Activated CD8-positive, alpha-beta memory T cell treated with anti-CD3 and anti-CD28 coated beads for 48 hours (primary cell): ENCODE measurements at places on chromosomes 5 and 9.

DNA sequence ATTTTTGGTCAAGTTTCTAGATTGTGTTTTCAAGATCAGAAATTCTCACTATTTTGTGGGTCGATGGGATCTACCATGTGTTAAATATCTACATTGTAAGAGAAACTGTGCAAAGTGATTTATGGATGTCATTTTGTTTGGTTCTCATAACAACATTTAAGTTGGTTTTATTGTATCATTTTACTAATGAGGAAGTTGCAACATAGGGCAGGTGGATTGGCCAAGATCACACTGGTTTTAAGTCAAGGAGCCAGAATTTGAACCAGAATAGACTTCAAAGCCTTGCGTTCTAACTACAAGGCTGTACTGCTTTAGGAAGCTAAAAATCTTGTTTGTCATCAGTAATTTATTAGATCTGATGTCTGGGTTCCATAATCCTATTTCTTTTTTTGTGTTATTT lies 23.4 kb downstream of the SH3TC2 start:
- DNase-seq = no peak

GRCh38 chr9:5445886-5446285 lies 4.5 kb upstream of the CD274 start:
- no peak for DNase-seq

DNA sequence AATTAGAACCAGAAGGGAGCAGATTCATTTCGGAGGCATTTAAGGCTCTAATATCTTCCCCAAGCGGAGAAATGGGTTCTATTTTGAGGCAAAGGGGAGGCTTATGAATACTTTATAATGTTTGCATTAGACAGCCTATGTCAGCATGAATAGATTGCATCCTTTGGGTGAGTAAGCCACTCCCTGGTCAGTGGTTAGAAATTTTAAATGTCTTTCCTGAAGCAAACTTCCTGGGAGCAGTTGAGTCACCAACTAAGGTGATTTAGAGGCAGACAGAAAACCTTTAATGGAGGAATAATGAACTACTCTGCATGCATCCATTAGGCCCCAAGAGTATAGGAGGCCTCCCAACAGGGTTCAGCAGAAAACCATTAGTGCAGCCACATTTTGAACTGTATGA lies 204.9 kb downstream of the ELAVL2 start:
- no peak for DNase-seq

GRCh38 chr9:5514617-5515260 lies 4.4 kb downstream of the PDCD1LG2 start:
- DNase-seq = no peak

DNA sequence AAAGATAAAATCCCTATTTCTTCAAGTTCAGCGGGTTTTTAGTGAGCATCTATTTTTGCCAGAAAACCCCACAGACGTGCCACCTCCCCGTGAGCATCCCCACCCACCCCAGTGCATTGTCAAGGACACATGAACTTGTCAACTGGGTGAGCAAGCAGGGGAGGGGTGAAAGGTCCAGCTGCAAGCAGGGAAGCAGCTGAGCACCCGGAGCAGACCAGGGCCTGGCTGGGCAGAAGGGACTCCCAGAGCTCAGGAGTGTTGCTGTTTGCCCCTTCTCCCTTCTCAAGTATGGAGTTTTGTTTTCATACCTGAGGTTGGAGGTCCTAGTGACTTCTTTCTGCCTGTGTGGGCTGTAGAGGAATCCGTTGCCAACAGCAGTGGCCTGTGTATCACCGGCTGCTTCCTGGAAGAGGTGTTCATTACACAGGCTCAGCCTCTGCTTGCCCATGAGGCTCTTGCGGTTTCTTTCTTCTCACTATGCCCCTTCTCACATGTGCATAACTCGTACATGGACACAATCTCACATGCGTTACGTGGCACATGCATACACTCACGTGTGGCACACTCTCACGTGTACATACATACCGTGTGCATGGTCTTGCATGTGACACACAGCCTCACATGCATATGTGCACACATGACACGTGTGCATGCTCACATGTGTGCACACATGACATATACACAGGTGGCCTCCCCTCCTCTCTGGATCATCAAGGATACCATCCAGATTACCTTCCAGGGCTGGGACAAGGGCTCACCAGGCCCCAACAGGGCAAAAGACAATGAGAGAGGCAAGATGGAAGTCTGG lies 126.7 kb downstream of the MVB12B start:
- no peak for DNase-seq

DNA sequence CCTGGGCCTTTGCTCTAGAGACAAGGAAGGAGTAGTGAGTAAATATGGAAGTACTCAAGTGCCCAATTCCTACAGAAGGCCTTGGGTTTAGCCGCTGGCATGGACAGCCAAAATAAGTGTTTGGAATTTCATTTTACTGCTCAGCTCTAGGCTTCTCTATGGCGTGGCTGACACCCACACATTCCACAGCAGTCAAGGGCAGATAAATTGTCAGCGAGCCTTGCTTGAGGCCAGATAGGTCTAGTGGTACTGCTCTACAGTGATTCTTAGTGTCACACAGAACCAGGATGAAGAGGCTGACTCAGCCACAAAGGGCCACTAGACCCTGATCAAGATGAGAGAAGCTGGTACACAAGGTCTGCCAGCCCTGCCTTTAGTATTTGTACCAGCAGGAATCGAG lies 111.0 kb upstream of the NFIB start:
- no peak for DNase-seq

DNA sequence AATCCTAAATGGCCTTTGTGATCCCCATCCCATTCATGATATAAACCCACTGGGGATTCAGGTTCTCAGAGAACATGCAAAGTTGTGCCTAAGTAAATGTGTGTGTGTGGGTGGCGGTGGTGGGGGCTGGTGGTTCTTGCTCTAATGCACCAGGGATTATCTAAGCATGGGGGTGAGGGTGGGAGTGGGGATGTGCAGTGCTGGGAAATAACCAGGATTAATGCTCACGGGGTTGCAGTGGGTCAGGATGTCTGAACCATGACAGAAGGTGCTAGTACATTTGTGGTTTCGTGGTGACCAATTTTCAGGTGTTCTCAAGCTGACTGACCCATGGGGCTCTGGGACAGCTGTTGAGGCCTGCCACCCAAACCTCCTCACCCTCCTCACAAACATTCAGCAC lies 101.0 kb downstream of the ZNF608 start:
- no peak for DNase-seq

GRCh38 chr5:58800861-58801540 lies 218.1 kb downstream of the RAB3C start:
- DNase-seq = no peak

DNA sequence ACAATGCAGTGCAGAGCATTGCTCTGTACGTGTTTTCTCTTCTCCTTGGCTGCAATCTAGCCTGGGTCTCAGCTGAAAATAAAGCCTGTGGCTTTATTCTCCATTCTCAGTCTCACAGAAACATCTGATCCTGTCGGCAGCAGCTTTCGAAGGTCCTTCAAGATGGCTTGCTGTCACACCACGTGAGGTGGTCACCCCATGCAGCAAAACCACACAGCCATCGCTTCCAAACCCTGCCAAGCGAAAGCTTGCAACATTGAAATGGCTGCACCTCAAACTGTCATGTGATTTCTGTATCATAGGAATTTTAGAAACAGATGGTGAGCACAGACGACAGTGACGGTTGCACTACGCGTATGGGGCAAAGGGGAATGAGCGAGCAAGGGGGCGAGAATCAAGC lies 98.5 kb upstream of the SMARCA2 start:
- no peak for DNase-seq

DNA sequence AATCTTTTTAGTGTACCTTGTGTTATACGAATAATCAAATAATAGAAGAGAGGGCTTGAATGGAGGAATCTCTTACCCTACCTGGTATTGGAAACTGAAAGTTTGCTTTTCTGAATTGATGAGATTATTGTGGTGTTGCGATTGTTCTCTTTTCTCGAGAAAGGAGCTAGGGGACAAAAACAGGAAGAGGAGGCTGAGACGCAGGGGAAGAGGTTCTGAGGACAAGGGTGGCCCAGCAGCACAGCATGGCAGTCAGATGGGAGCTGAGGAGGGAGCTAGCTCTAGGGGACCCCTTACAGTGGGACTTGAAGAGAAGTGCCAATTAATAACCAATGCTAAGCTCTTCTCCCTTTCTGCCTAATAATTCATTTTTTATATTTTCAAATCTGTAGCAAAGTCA lies 183.3 kb upstream of the DMAC1 start:
- DNase-seq = no peak

- no peak for DNase-seq
Observed at GRCh38 chr5:79745255-79745654, 55.6 kb downstream of the CMYA5 start.

DNA sequence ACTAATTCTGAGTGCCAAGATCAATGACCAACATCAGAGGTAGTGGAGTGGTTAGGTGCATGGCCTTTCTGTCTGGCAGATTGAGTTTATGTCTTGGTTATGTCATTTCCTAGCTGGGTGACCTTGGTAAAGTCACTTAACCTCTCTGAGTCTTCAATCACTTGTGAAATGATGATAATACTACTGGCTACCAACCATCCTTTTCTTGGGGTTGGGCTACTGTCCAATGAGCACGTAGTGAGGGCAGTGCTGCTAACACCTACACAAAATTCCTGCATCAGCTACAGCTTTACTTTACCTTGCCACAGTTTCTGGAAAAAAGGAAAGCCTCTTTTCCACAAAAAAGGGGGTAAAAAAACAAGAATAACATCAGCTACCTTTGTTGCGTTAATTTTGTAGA lies 12.4 kb downstream of the IL12B start:
- no peak for DNase-seq

GRCh38 chr5:147434049-147434448 lies 75.8 kb downstream of the DPYSL3 start:
- DNase-seq = no peak

DNA sequence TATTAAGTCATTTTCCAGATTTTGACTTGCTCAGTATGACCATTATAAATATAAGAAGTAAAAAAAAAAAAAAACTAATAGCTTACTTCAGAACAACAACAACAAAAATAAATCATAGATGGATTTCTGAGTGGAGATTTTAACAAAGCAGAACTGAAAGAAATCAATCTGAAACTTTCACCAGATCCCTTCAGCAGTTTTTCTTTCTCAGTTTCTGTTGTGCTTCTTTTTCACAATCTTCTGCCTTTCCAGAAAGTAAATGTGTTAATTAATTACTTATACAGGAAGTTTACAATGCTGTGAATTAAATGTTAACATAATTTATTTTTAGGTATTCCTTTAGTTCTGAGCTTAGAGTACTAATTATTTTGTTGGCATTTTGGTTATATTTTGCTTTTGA lies 73.5 kb downstream of the CHSY3 start:
- no peak for DNase-seq

- no peak for DNase-seq
Observed at GRCh38 chr9:125133403-125134329, 9.7 kb downstream of the SCAI start.

DNA sequence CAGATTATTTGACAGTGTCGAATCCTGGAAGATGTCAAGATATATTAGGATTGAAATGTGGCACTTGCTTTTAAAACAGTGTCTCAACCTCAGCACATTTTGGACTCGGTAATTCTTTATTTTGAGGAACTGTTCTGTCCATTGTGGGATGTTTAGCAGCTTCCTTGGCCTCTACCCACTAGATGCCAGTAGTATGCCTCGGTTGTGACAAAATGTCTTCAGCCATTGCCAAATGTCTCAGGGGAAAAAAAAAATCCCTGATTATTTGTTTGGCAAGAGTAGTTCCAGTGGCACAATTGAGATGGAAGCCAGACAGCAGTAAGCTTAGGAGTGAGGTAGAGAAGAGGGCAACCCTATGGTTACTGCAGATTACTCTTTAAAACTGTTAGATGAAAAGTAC lies 694.5 kb upstream of the RIOK2 start:
- DNase-seq = no peak

GRCh38 chr9:131840220-131840619 lies 100.3 kb upstream of the RAPGEF1 start:
- no peak for DNase-seq

- DNase-seq = no peak
Observed at GRCh38 chr9:86846656-86847055, 100.7 kb downstream of the GAS1 start.

DNA sequence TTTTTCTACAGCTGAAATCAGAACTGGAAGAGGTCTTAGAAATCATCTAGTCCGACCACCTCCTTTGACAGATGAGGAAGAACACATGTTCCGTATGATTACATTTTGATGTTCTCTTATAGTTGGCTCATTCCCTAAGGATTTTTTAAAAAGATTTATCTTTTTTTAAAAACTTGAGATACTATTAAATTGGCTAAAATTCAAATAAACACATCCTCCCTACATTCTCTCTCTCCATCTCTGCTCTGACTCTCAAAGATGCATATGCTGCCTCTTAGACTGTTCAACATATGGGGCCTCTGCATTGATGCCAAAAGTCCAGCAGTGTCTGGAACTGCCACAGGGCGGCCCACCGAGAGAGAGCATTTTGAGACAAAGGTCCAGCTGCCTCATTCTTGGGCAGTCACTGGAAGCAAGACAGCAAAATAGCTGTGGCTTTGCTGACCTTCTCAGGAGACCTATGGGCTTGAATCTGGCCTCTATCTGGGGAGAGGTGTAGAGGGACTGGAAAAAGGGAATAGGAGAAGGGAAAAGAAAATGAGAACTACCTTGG lies 12.8 kb upstream of the TSSK1B start:
- no peak for DNase-seq

GRCh38 chr9:112157961-112158360 lies 17.1 kb downstream of the SUSD1 start:
- DNase-seq = no peak

- DNase-seq = no peak
Observed at GRCh38 chr5:124806373-124807077, 60.1 kb upstream of the ZNF608 start.

- no peak for DNase-seq
Observed at GRCh38 chr5:119318256-119318894, 37.4 kb upstream of the TNFAIP8 start.

DNA sequence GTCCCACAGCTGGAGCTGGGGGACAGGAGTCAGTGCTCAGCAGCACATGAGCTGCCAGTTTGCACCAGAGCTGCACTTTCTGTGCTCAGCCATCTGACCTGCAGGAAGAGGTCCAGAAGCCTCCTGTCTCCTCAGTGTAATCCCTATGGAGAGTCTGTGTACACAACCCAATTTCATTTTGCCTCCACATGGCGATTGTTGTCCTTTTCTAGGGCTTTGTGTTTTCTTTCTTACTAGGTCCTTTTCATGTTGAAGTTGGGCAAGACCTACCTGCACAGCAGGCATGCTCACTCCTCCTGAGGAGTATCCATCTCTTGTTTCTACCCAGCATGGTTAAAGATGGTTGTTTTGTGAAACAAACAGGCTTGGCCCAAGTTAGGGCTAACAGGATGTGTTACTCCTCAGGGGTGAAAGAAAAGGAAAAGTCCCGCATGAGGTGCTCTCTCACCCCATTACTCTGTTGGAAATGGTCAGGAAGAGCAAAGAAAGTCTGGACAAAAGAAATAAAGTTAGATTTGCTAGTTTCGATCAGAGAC lies 273.0 kb downstream of the TMEM167A start:
- no peak for DNase-seq

DNA sequence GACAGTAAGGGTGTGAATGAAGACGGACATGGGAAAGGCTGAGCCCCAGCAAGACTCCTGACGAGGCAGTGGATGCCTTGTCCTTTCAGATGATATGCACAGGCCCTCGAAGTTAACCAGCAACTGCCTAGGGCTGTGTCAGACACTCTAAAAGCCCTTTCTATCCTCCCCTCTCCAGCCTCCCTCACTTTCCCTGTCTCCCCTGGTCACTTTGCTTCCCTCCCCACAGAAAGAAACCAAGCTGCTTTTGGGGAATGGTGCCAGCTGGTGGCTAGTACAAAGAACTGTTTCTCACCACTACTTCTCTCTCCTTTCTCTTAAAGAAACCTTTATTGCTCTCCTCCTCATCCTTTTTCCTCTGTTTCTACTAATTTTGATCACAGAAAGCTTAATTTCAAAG lies 21.4 kb downstream of the LHFPL2 start:
- no peak for DNase-seq

GRCh38 chr5:74934949-74935751 lies 69.0 kb upstream of the FAM169A start:
- peak; percentile 13 for DNase-seq
